ENCODE measurements at places on chromosomes 13 and 19. TPM values are rescaled to one million over a fixed set of nuclear protein-coding genes. Genes with fewer than 3 reads are reported as not detected.

Gene SLC17A7
- total RNA-seq: 0.25 TPM

DNA sequence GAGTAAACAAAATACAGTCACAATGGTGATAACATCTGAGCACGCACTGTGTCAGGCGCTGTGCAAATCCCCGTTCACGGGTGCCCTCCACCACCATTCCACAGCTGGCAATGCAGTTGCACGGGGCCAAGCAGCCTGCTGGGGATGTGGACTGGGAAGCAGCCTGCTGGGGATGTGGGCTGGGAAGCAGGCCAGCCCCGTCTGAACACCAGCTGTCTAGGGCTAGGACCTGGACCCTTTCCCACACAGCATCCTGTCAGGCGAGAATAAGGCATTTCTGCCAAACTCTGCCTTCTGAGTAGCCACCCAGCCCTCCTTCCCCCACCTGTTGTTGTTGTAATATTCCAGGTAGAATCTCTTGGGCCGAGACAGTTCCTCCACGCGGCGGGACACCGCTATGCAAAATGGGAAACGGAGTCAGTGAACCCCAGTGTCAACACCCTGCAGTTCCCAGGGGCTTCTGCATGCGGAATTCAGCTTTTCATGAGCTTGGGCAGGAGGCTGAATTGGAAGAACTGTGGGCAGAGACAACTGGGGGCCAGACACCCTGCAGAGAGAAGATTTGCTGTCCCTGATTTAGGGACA is 27.8 kb upstream of the MIER2 start:
- no peak overlapping the region for H3K4me3 ChIP-seq
- peaks cover 3% of the 10 kb centered on the region for H3K27me3 ChIP-seq
- no peaks in the 10 kb centered on the region for H3K36me3 ChIP-seq
- H3K4me1 ChIP-seq: no peaks in the 10 kb centered on the region

GRCh38 chr19:13597640-13598039 is 91.4 kb upstream of the CACNA1A start:
- no peaks in the 10 kb centered on the region for H3K36me3 ChIP-seq
- H3K4me3 ChIP-seq: no peak overlapping the region
- peaks cover 8% of the 10 kb centered on the region for H3K27me3 ChIP-seq
- H3K27ac ChIP-seq: no peak overlapping the region

GRCh38 chr19:18644196-18645034 is 7.6 kb downstream of the KLHL26 start:
- peaks cover 12% of the 10 kb centered on the region for H3K4me1 ChIP-seq
- no peaks in the 10 kb centered on the region for H3K36me3 ChIP-seq
- no peak overlapping the region for H3K4me3 ChIP-seq
- DNase-seq: no peak
- no peaks in the 10 kb centered on the region for H3K27me3 ChIP-seq
- no peak overlapping the region for H3K27ac ChIP-seq

GRCh38 chr19:33329736-33330135 is 27.4 kb upstream of the CEBPA start:
- H3K36me3 ChIP-seq: no peaks in the 10 kb centered on the region
- H3K27me3 ChIP-seq: peaks cover 3% of the 10 kb centered on the region

Gene ZNF541
- total RNA-seq: 0.40 TPM

DNA sequence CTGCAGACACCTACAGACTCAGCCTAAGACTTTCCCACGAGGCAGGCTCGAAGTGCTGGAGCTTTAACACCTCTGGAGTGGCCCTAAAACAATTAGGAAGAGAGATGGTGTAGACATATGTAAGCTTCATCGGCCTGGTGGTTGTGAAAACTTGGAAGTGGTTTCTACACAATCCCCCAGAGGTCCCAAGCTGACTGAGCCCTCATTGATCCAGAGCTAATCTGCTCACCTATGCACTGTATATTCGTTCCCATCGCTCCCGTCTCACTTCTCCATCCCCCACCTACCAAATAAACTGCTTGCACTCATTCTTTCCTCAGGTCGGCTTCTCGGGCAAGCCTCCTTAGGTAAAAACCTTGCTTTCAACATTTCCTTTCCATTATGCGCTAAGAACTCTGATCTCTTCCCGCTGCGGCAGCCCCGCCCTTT is 767 bp upstream of the ZNF793 start:
- H3K27ac ChIP-seq: no peak overlapping the region
- H3K4me1 ChIP-seq: no peaks in the 10 kb centered on the region
- no peak overlapping the region for H3K4me3 ChIP-seq
- H3K36me3 ChIP-seq: peaks cover 33% of the 10 kb centered on the region

DNA sequence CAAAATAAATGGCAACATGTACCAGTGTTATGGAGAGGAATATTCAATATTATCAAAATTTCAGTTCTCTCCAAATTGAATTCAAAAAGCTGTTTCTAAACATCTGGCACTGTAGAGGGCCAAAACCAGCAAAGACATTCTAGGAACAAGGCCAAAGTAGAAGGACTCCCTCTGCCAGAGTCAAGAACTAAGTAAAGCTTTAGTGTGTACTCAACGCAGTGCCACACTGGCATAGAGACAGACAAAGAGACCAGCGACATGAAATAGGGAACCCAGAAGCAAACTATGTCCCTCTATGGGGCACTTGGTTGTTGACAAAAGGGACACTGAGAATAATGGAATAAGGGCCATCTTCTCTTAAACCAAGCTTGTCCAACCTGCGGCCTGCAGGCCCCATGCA is 15.6 kb downstream of the SCGB2B2 start:
- H3K4me1 ChIP-seq: peaks cover 13% of the 10 kb centered on the region
- no peaks in the 10 kb centered on the region for H3K36me3 ChIP-seq
- no peak overlapping the region for H3K4me3 ChIP-seq
- H3K27me3 ChIP-seq: peaks cover 7% of the 10 kb centered on the region
- no peak overlapping the region for H3K27ac ChIP-seq

Gene CRLF1
- total RNA-seq: not detected

DNA sequence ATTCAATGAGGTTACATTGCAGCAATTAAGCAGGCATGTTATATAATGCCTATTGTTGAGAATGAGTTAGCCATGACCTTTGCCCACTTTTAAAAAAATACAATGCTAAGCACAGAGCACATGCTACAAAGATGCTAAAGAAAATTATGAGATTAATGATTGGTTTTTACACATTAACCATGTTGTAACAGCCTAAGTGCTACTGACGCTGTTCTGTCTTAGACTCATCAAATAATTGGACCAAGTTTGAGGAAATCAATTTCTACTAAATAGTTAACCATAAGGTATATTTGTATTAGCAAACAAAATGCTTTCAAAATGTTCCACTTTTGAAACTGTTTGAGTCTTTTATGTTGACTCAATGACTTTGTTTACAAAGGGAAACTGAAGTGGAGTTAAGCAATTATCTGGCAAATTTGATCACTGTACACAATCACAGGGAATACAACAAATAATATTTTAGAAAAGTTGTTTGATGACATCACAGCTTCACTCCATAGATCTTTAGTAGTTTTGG is 14.3 kb downstream of the MIR17HG start:
- no peak overlapping the region for H3K27ac ChIP-seq
- peaks cover 23% of the 10 kb centered on the region for H3K36me3 ChIP-seq
- no peak for DNase-seq
- H3K4me1 ChIP-seq: peaks cover 12% of the 10 kb centered on the region
- no peak overlapping the region for H3K4me3 ChIP-seq

- H3K27ac ChIP-seq: no peak overlapping the region
- H3K4me3 ChIP-seq: no peak overlapping the region
- peaks cover 11% of the 10 kb centered on the region for H3K36me3 ChIP-seq
- peaks cover 9% of the 10 kb centered on the region for H3K4me1 ChIP-seq
- no peak for DNase-seq
Observed at GRCh38 chr19:58585442-58586132, 12.5 kb upstream of the MZF1 start.

- peaks cover 8% of the 10 kb centered on the region for H3K4me1 ChIP-seq
- DNase-seq: no peak
- H3K27ac ChIP-seq: no peak overlapping the region
- H3K36me3 ChIP-seq: no peaks in the 10 kb centered on the region
Observed at GRCh38 chr13:107866032-107866940, 349.1 kb downstream of the LIG4 start.

- no peak for DNase-seq
- H3K36me3 ChIP-seq: peaks cover 20% of the 10 kb centered on the region
- H3K27me3 ChIP-seq: no peaks in the 10 kb centered on the region
- peaks cover 28% of the 10 kb centered on the region for H3K4me1 ChIP-seq
- H3K4me3 ChIP-seq: no peak overlapping the region
- H3K27ac ChIP-seq: no peak overlapping the region
Observed at GRCh38 chr13:46675016-46675415, 121.9 kb downstream of the ESD start.

- H3K27me3 ChIP-seq: peaks cover 4% of the 10 kb centered on the region
- no peak overlapping the region for H3K4me3 ChIP-seq
- no peak overlapping the region for H3K27ac ChIP-seq
- H3K4me1 ChIP-seq: no peaks in the 10 kb centered on the region
- H3K36me3 ChIP-seq: no peaks in the 10 kb centered on the region
Observed at GRCh38 chr13:94825507-94825906, 113.2 kb upstream of the SOX21 start.

Gene MAMSTR
- total RNA-seq: 1.5 TPM

DNA sequence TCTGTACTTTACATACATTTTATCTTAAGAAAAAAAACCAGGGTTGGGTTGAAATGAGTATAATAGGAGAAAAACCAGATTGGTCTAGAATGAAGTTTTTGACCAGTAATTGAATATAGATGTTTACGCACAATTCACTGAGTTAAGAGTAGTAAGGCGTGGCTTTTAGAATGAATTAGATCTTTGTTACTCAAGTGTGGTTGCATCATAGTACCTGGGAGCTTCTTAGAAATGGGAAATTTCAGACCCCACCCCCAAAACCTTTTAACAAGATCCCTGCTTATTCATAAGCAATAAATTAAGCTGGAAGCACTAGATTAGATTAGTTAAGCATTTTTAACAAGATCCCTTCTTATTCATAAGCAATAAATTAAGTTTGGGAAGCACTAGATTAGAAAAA is 28.7 kb upstream of the LMO7 start:
- H3K27ac ChIP-seq: no peak overlapping the region
- no peak for DNase-seq
- no peaks in the 10 kb centered on the region for H3K4me1 ChIP-seq
- H3K27me3 ChIP-seq: no peaks in the 10 kb centered on the region
- no peak overlapping the region for H3K4me3 ChIP-seq

DNA sequence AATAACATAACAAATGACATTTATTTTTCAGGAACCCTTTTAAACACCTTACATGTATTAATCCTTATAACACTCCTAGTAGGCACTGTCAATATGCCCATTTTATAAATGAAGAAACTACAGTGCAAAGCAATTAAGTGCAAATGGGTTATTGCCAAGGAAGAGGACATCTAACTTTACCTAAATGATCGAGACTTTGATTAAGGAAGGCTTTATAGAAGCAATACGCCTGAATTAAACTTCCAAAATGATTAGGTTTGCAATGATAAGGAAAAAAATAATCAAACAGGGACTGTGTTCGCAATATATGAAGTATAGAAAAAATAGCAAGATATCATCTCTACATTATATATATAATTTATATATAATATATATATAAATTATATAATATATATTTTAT is 613.7 kb upstream of the GPC6 start:
- H3K27me3 ChIP-seq: no peaks in the 10 kb centered on the region
- no peak for DNase-seq
- H3K36me3 ChIP-seq: no peaks in the 10 kb centered on the region
- no peaks in the 10 kb centered on the region for H3K4me1 ChIP-seq
- H3K27ac ChIP-seq: no peak overlapping the region
- H3K4me3 ChIP-seq: no peak overlapping the region

- no peak overlapping the region for H3K27ac ChIP-seq
- H3K4me1 ChIP-seq: no peaks in the 10 kb centered on the region
- H3K36me3 ChIP-seq: no peaks in the 10 kb centered on the region
Observed at GRCh38 chr19:843180-843835, 2.5 kb downstream of the PRTN3 start.

DNA sequence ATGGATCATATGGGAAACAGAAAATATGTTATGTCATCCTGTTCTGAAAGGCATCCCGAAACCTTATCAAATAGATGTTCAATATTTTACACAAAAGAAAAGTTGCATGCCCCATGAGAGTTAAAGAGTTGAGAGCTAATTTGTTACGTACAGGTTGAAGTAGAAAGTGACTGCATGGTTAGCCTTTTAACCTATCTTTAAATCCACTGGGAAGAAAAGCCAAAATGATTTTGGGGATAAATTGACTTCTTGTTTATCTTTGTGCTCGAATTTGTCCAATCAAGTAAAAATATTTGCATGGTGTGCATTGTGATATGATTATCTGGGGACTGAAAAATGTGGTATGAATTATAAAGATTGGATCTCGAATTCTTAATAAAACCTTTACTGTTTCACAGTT is 230.1 kb downstream of the POSTN start:
- no peaks in the 10 kb centered on the region for H3K27me3 ChIP-seq
- H3K4me3 ChIP-seq: no peak overlapping the region
- no peak for DNase-seq

GRCh38 chr19:18253716-18254115 is 20.5 kb downstream of the IQCN start:
- no peak for DNase-seq
- H3K4me3 ChIP-seq: no peak overlapping the region
- H3K36me3 ChIP-seq: no peaks in the 10 kb centered on the region
- peaks cover 2% of the 10 kb centered on the region for H3K4me1 ChIP-seq
- H3K27ac ChIP-seq: no peak overlapping the region

- DNase-seq: no peak
- H3K27ac ChIP-seq: no peak overlapping the region
- peaks cover 57% of the 10 kb centered on the region for H3K4me1 ChIP-seq
- no peak overlapping the region for H3K4me3 ChIP-seq
Observed at GRCh38 chr19:45473682-45474605, 6.1 kb downstream of the FOSB start.

- no peaks in the 10 kb centered on the region for H3K36me3 ChIP-seq
- peaks cover 16% of the 10 kb centered on the region for H3K4me1 ChIP-seq
- peaks cover 4% of the 10 kb centered on the region for H3K27me3 ChIP-seq
- no peak for DNase-seq
- H3K4me3 ChIP-seq: no peak overlapping the region
Observed at GRCh38 chr13:21232196-21232595, 55.7 kb downstream of the MRPL57 start.

Gene BRME1
- 8.0 TPM for total RNA-seq

GRCh38 chr19:45826934-45827333 is 11.8 kb upstream of the RSPH6A start:
- no peak for DNase-seq
- H3K27me3 ChIP-seq: no peaks in the 10 kb centered on the region
- no peaks in the 10 kb centered on the region for H3K4me1 ChIP-seq
- peaks cover 45% of the 10 kb centered on the region for H3K36me3 ChIP-seq
- no peak overlapping the region for H3K27ac ChIP-seq

DNA sequence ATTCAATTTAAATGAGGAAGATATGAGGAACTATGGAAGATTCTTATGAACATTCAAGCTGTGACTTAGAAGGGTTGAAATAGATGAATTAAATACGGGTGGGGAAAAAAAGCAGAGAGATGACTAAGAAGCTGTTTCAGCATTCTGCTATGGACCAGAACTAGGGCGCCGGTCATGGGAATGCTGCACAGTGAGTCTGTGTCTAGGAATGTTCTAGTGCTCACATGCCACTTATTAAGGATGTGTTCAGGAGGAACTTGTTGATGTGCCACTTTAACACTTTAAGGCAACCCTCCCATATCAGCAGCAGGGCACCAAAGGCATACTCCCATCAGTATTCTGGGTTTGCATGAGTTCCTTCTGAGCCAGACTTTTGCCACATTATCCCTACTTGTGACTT is 152.1 kb downstream of the POSTN start:
- no peak for DNase-seq
- no peaks in the 10 kb centered on the region for H3K4me1 ChIP-seq
- H3K27ac ChIP-seq: no peak overlapping the region

GRCh38 chr19:44878120-44878865 is 12.8 kb upstream of the TOMM40 start:
- no peaks in the 10 kb centered on the region for H3K36me3 ChIP-seq
- no peak overlapping the region for H3K27ac ChIP-seq
- no peak for DNase-seq

- peak; percentile 91 for DNase-seq
- peaks cover 43% of the 10 kb centered on the region for H3K4me1 ChIP-seq
- H3K36me3 ChIP-seq: peaks cover 6% of the 10 kb centered on the region
- H3K4me3 ChIP-seq: peak overlapping the region; percentile 83
Observed at GRCh38 chr19:50357178-50358100, 8.0 kb downstream of the NAPSA start.

Data from activated CD4-positive, alpha-beta T cell treated with anti-CD3 and anti-CD28 coated beads, Interleukin-2, amount 10 ng/mL, durations not matched to agents 7 days and 5 days (primary cell).